ENCODE measurements at places on chromosomes 7 and 10.

- no peak for DNase-seq
Observed at GRCh38 chr7:133482599-133482998, 229.7 kb downstream of the EXOC4 start.

- DNase-seq: no peak
Observed at GRCh38 chr7:18384491-18385143, 110.9 kb upstream of the HDAC9 start.

GRCh38 chr10:14757394-14757793 lies 17.3 kb downstream of the FAM107B start:
- no peak for DNase-seq

DNA sequence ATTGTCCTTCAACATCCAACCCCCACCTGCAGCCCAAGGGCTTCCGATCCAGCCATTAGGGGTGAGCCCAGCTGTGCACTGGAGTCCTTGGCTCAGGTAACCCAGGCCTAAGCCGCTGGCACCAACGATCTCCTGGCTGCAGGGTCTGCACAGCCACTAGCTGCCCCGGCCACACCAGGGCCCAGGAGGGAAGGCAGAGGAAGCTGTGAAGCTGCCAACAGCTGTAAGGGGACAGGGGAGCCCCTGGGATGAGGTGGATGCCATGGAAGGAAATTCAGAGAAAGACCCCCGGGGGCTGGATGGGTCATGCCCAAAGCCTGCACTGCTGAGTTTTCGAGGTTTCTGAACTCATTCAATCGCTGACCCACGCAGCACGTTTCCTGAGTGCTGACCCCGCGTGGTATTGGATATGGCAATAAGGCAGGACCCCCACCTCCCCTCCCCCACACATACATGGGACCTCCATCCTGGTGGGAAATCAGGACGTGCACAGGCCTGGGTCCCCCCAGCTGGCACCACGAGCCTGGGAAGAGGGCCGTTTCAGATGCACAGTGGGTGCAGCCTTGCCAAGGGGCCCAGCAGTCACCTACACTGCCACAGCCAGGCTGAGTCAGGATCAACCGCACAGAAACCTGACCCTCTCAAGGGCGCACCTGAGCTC lies 170.3 kb downstream of the DIP2C start:
- DNase-seq: no peak

DNA sequence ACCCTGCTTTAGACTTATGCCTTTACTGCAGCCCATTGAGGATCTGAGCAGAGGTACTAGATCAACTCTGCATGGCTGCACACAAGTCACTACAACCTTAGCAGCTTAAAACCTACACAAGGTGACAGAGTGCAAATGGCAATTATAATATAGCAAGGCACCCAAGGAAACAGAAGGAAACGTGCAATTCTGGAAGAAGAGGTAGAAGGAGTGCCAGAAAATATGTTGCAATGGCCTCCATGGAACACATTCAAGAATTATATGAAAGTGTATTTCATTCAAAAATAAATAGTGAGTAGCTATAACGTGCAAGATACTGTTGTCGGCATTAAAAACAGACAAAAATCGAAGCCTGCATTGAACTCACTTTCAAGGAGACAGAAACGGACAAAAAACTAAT lies 2.9 kb upstream of the AKR1C8 start:
- no peak for DNase-seq

DNA sequence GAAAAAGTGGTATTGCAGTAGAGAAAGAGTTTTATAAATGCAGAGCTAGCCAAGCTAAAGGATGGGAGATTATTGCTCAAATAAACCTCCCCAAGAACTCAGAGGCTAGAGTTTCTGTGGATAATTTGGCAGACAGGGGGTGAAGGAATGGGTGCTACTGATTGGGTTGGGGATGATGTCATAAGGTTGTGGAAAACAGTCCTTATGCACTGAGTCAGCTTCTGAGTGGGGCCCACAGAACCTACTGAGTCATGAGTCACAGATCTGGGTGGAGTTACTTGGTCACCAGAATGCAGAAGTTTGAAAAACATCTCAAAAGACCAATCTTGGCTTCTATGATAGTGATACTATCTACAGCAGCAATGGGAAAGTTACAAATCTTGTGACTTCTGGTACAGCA lies 1146.7 kb downstream of the TYW1 start:
- DNase-seq: no peak

DNA sequence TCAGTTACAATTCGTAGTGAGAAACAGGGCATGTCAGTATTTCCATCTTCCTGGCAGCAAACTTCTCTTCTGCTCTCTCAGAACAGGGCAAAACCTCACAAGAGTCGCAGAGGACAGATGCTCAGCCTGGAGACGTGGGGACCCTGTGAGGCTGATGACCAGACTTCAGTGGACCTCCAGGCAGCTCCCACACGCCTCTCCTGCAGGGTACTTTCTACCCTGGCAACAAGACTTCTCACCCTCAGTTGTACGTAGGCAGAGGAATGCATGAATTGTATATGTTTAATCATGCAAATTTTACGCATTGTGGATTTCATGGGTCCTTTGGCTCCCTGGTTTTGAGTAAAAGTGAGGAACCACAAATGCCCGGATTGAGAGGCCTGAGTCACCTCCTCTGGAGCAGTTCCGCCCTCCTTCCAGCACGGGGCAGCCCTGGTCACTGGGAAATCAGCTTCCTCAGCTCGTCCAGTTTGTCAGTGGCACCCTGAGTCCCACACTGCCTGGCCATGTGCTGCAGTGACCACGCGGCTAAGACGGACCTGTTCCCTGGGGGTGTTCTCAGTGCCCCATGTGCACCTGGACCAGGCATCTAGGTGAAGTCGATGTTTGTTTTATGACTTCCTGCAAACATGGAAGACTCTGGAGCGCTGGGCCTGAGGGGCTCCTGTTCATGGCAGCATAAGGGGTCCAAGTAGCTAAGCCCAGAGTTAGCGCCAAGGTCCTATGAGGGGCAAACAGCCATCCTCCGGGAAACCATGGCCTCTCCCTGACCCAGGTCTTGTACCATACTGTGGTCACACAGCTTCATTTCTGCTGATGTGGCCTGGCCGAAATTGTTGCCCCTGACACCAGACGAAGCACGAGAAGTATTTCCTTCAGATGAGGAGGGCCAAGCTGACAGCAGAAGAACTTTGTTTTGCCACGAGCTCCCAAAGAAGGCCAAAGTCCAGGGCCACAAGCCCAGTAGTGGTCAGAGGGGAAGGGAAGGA lies 165.1 kb downstream of the TNS3 start:
- DNase-seq: no peak

DNA sequence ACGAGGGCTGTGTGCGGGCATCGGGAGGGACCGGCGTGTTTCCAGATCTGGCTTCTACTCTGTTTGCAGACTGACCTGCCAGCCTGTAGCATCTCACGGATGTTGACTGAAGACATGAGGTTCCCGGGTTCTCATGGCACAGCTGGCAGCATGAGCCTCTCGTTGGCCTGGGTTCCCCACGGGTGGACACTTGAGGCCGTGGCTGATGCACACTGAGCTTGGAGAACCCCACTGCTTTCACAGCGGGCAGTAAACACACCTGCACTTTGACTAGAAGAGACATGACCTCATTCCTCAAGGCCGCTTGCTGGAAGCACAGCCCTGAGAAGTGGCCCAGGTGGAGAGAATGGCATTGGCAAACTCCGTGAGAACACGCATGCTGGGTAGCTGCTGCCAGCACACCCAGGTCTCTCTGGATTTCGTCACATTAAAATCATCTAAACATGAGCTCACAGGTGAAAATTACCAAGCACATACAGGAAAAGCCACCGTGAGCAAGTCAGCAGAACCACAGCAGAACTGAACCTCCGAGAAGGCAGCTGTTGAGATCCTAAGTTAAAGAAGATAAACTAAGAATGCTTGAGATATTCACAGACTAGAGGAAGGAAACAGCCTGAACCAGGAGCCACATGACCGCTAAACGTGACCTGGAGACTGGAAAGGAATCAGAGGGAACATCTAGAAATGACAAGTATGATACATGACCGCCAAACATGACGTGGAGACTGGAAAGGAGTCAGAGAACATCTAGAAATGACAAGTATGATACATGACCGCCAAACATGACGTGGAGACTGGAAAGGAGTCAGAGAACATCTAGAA lies 32.5 kb downstream of the BNIP3 start:
- DNase-seq: no peak

GRCh38 chr7:30221764-30222163 lies 62.6 kb upstream of the ZNRF2 start:
- DNase-seq: no peak

DNA sequence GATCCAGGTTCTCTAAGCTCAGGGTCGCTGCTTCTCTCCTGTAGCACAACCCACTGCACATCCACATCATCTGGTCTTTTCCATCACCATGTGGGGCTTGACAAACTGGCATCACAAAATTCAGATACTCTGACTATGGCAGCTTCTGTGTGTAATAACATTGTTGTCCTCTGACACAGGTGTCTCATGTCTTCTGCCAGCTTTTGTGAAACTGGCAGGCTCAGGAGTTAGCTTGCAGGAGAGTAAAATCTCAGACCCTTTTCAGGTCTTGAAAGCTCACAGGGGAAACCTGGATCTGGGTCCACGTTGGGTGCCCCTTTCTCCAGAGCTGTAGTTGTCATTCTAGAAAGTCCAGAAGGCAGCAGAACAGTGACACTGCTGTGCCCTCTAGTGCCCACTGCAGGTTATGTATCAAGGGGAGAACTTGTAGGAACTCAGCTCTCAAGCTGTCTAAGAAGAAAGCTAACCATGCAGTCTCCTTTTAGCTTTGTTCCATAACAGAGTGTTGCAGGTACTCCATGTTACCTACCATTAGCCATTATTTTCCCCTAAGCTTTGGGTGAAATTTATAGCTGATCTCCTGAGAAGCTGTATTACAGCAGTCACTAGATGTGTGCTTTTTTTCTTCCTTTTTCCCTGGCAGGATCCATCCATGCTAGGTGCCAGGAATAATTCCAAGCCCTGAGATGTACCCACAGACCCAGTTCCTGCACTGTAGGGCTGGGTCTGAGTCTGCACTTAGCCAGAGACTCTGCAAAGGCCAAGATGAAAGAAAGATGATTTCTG lies 102.7 kb downstream of the ZNF248 start:
- peak; percentile 29 for DNase-seq

GRCh38 chr7:116582164-116582732 lies 57.4 kb downstream of the CAV1 start:
- DNase-seq: no peak

DNA sequence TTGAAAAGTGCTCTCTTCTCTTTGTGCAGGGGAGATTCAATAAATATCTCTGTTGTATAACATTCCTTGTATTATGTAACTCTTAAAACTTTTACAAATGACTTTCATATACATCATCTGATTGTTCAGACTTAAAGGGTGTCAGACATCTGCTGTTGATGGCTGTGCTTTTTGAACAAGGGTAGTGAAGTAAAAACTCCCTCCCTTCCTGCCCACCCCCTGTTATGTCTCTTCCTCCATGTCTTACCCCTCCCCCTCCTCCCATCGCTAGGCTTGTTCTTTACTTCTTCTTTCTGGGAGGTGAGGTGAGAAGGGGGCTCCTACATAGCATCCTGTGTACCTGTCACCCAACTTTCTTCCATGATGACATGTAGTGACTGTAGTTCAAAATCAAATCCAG lies 23.4 kb upstream of the ABCB4 start:
- no peak for DNase-seq

GRCh38 chr10:130515670-130516069 lies 379.5 kb downstream of the GLRX3 start:
- DNase-seq: no peak

DNA sequence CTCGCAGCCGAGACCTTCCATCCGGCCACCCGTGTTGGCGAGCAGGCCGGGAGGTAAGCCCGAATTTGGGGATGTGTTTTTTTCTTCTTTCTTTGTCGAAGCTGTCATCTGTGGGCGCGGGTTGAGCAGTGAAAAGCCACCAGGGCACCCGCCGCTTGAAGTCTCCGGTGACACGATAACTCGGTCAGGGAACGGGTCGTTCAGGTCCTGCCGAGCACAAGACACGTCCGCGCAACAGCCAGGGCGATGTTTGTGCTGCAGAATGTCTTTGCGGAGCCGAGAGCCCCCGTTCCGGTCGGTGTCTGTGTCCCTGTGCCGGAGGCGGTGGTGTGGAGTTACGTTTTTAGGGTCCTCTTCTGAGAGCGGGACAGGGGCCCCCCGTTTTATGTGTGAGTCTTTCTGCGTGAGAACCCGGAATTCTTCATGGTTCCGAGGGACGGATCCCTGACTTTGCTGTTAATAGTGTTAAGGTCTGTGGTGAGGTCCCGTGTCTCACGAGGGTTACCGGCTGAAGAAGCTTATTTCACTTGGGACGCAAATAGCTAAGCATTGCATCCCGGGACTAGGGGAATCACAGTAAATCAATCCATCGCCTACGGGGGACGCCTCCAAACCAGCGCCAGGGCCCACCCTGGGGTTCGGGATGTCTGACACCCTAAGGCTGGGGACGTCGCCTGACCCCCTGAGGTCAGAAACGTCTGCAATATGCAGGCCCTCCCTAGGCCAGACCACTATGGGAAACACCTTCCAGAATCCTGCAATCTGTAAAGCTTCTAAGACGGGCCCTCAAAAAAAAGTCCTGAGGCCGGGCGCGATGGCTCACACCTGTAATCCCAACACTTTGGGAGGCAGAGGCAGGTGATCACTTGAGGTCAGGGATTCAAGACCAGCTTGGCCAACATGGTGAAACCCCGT lies 99.5 kb downstream of the ELFN1 start:
- DNase-seq: no peak

GRCh38 chr10:89153971-89154370 lies 53.1 kb downstream of the CH25H start:
- no peak for DNase-seq

DNA sequence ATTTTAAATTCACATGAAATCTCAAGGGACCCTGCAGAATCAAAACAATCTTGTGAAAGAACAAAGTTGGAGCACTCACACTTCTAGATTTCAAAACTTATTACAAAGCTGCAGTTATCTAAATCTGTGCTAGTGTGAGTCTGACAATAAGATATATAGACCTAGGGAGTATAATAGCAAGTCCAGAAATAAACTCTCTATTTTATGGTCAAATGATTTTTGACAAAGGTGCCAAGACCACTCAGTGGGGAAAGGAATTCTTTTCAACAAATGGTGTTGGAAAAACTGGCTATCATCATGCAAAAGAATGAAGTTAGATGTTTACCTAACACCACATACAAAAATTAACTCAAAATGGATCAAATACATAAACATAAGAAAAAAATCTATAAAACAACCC lies 68.2 kb downstream of the TFEC start:
- no peak for DNase-seq

GRCh38 chr10:1733720-1734119 lies 3.6 kb downstream of the ADARB2 start:
- no peak for DNase-seq

GRCh38 chr7:116978006-116978405 lies 24.7 kb downstream of the ST7 start:
- no peak for DNase-seq

GRCh38 chr7:55174456-55174855 lies 155.6 kb downstream of the EGFR start:
- DNase-seq: no peak

DNA sequence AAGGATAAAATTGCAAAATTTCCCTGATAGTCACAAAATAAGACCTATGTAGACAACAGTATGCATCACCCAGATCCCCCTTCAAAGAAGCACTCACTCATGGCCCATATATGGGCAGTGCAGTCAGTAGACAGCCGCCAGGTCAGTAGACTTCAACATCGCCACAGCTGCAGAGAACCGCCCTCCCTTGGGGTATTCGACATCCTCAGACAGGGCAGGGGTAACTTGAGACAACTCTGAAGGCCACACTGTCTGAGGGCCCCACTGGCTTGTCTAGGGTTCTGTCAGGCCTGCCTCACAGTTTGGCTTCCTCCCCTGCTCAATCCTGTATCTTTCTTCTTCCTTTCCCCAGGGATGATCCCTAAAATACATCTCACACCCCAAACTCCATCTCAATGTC lies 172.3 kb downstream of the IMMP2L start:
- no peak for DNase-seq

All from GDM1 (cell line).